ENCODE measurements at places on chromosomes 4 and X.
A peak's percentile ranks its signal among the peaks of the same experiment; 100 is the strongest.

DNA sequence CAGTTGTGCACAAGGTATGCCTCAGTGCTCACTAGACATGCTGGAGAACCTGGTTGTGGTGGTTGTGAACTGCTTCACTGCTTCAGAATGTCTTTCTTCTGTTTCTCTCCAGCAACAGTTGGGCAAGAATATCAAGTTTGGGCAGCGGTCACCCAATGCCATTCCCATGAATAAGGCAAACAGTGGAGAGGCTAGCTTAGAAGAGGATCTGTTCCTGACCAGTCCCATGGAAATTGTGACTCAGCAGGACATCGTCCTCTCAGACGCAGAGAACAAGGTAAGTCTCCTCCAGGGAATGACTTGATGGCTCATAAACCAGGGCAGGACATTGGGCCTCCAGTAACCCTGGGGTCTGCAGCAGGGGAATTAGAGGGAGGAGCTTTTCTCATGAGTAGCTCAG is 79.9 kb downstream of the AASDH start:
- DNase-seq = no peak

DNA sequence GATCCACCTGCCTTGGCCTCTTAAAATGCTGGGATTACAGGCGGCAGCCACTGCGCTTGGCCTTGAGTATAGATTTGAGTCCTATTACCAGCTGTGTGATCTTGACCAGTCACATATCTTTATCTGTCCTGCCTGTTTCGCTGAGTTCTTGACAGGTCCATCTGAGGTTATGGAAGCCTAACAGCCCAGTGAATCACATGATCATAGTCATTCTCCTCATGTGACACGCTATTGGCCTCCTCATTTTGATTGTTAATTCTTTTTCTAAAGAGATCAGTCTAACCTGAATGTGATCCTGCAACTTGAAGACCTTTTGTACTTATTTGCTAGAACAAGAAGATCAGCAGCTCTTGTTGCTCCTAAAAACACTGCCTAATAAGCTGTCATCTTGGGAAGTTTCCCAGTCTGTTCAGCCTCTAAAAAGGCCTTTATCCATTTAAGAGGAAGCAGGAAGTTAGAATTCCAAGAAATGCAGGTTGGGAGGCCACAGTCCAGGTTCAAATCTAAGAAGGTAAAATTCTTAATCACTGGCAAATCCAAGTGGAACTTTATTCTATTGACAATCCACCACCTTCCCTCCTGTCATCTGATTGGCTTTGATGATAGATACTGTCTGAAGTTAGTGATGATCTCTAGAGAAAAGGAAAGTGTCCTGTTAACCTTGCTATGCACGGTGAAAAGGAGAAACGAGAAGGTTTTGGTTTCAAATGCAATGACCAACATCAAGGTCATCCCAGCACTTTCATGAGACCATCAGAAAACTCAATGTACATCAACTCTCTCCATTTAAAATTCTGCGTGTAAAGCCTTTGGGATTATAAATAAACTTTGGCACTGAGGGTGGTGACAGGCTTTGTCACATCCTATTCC is 86.9 kb downstream of the CHRNA9 start:
- DNase-seq = no peak

- DNase-seq = no peak
Observed at GRCh38 chrX:152915541-152916241, 17.8 kb downstream of the ZNF185 start.

DNA sequence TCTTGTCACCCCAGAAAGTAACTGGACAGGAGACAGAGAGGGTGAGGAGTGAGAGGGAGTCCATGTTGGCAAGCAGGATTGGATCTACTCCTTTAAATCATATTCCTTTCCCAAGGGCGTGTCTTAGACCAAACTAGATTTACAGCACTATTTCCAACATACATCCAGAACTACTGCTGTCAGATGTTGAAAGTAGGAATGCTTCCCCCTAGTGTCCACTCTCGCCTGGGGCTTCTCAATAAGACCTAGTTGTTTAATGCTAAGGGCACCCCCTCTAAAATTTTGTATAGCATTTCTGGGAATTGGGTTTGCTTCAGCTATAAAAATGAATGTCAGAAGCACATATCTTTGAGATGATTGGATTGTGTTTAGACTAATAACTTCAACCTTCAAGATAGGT is 13.3 kb downstream of the OFD1 start:
- DNase-seq = peak; percentile 54

GRCh38 chrX:66038115-66038514 is 1.8 kb downstream of the VSIG4 start:
- no peak for DNase-seq

GRCh38 chr4:3389233-3390215 is 52.2 kb upstream of the HGFAC start:
- no peak for DNase-seq

All from CD4-positive, alpha-beta T cell treated with Interleukin-21 for 1 hour (primary cell).